NCI-H2227 treated with DMSO at 0.1 percent for 48 hours (cell line): ENCODE measurements at places on chromosomes 3 and 15.
A peak's percentile ranks its signal among the peaks of the same experiment; 100 is the strongest.

- DNase-seq, result no peak
Measured at GRCh38 chr3:14133876-14134275, 9.0 kb downstream of the TMEM43 start.

DNA sequence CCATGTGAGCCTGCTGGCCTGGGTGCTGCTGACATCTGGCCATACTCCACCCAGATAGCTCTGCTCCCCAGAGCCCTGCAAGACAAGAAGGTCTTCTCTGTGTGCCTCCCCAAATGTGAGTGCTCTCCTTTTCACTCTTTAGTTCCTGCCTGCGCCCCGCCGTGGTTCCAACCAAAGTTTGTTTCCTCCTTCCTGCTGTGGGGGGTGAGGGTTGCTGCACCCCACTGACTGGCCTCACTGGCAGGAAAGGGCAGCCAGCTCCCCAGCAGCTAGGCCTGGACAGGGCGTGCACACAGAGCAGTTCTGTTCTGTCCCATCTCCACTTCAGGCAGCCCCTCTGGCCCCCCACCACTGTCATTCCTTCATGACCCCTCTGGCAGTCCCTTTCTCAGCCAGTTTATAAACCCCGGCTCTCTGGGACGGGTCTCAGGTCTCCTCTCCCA lies 5.4 kb upstream of the CCDC174 start:
- DNase-seq, result no peak

DNA sequence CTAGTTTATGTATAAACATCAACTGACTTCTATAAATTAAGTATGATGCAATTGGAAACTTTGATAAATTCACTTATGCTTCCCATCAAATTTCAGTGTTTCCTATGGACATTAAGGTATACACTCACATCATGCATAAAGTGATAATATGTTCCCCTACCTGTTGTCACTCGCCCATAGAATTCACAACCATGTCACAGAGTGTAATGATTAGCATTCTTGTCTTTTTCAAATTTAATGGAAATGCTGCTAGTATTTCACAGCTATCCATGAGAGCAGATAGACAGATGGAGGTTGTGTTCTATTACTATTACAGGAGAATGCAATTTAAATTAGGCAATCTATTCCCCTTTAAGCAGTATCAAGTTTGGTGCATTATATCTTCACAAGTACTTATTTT lies 984 bp downstream of the PLSCR4 start:
- DNase-seq, result no peak

DNA sequence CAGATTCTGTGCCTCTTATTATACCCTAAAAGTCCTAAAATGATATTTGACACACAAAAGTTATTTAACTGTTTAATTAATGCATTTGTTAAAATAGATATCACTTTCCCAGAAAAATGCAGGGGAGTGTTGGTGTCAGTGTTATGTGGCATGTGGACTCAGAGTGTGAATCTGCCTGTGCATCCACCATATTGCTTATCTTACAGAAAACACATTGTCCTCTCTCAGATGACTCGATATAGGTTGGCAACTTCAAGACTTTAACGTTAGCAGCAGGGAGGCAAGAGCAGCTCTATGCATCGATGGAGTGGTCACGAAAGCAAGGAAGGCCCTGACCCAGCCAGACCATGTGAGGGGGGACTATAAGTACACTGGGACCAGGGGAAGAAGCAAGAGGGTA lies 165.4 kb upstream of the DCBLD2 start:
- no peak for DNase-seq

GRCh38 chr3:16419640-16420241 lies 93.8 kb downstream of the RFTN1 start:
- no peak for DNase-seq

- no peak for DNase-seq
Measured at GRCh38 chr15:87672309-87673288, 583.9 kb downstream of the NTRK3 start.

- no peak for DNase-seq
Measured at GRCh38 chr15:23420806-23421575, 26.1 kb downstream of the GOLGA6L2 start.

DNA sequence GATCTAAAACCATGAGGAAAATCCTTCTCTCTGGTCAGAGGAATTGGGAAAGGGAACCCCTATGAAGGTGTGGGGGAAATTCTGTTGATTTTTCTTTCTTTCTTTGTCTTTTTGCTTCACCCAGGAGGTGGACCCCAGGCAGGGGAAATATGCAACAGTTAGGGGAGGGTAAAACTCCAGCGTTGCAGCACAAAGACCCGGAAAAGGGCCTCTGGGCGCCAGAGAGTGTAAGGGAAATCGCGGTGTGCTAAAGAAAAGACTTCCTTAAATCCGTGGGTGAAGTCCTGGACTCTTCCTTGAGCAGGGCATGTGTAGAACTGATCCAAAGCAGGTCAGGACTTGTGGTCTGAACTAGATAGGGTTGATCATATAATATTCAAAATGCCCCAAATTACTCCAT lies 11.1 kb upstream of the TBC1D21 start:
- DNase-seq, result no peak

DNA sequence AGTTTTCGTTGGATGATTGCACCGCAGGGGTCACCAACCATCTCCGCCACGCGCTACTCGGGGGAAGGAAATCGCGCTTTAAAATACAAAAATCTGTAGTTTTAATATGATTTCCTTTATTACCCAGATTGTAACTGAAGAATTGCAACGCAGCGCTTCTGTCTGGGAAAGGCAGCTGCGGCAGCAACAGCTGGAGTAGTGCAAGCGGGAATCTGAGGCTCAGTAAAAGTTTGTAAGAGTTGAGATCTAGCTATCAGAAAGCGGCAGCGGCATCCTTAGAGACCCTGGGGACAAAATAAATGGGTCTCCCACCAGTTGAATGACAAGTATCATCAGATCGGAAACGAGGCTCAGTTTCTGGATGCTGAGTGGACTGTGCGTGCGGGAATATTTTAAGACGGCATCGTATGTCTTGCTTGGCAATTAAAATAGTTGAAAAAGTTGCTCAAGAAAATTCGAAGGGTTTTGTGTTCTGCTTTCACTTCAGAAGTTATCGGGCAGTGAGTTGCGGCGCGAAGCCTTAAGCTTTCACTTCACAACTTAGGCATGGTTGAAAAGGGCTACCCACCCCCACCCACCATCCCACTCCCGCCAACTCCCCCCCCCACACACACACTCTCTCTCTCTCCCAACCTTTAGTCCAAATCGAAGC lies 2.7 kb downstream of the MECOM start:
- DNase-seq, result no peak

DNA sequence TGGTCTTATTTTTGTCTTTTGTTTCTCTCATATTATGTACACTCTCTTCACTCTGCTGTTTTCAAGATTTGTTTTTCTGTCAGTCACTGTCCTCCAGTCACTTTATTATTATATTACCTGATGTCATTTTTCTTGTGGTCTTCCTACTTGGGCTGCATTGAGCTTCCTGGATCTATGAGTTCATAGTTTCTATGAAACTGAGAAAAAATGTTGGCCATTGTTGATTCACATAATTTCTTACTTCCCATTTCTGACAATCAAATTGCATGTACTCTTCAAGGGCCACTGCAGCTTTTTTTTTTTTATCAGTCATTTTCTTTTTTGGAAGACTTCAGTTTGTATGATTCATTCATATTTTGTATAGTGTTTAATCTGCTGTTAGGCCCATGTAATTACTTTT lies 1180.6 kb upstream of the GBE1 start:
- no peak for DNase-seq

GRCh38 chr3:132978464-132978863 lies 59.7 kb upstream of the TMEM108 start:
- DNase-seq, result no peak

DNA sequence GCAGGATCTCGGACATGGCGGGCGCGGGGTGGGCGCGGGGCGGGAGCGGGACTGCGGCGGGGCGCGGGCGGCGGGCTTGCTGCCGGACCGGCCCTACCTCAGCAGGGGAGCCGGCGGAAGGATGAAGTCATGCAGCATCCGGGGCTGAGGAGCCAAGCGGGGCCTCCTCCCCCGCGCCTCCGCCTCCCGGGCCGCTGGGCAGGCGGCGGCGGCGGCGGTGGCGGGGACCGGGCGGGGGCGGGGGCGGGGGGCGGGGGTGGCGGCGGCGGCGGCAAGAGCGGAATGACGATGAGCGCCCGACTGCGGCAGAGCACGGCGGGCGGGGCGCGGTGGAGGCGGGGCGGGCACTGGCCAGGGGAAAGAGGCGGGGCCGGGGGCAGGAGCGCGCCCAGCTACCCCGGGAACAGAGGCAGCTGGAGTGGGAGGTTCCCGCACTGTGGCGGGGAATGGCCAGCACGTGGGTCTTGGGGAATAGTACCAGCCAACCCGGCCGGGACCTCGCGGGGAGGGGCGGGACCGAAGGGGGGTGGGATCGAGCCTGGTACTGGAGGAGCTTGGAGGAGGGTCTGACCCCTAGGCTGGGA lies at the start of gene CAMK2N2:
TSS of gene CAMK2N2 (minus strand) at position 284 of the 584 bp plus-strand sequence. CDS start at position 16, 268 bp downstream.
- DNase-seq, result peak; percentile 89

- no peak for DNase-seq
Measured at GRCh38 chr15:30043211-30043655, 39.5 kb upstream of the GOLGA8J start.

GRCh38 chr3:38374221-38374620 lies 27.6 kb downstream of the XYLB start:
- no peak for DNase-seq

DNA sequence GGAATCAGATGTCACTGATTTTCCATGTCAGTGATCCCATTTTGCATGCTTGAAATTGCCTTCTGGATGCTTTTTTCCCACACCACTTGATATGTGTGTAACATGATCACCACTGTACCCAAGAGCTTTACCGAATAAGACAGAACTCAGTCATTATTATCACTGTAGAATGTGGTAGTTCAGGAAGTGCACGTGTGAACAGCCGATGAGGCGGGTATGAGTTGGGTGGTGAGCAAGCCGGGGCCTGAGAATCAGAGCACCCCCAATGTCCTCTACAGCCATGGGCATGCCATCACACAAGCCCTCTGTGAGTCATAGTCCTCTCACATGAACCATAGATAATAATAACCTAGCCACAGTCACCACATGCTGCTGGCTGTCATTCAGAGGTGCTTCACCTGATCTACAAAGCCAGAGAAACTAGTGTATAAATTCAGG lies 470.8 kb downstream of the SOX2 start:
- DNase-seq, result no peak

GRCh38 chr3:111215481-111215880 lies 143.9 kb downstream of the NECTIN3 start:
- no peak for DNase-seq

DNA sequence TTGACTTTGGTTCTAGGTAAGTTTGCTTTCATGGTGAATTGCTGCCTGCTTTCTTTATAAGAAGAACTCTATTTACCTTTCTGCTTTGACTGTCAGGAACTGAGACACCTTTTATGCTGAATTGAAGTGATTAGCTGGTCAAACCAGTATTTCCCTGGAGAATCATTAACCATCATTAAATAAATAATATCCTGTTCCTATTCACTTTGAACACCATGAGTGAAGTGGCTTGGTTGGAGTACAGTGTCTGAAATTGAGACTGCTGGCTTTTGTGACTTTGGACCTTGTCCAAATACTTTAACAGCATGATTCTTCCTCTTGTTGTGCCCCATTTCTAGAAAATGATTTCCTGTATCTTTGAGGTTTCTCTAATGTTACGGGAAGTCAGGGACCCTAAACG lies 5.6 kb upstream of the TMEM62 start:
- DNase-seq, result no peak

GRCh38 chr3:55147856-55148720 lies 220.2 kb upstream of the LRTM1 start:
- no peak for DNase-seq

- DNase-seq, result no peak
Measured at GRCh38 chr3:127105587-127105986, 87.3 kb upstream of the PRR23E start.

DNA sequence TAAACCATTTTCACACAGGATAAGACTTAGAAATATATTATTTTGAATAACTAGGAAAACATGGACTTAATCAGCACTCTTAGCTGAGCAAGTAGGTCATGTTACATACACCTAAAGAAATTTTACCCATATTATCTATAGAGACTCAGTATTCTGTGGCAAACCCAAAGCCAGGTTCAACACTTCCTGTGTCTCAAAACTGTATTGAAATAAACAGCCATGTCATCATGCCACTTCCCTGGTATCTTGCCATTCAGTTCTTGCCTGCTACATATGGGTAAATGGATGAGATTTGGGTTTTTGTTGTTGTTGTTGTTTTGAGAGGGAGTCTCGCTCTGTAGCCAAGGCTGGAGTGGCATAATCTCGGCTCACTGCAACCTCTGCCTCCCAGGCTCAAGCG lies 141.5 kb upstream of the PLXND1 start:
- no peak for DNase-seq

GRCh38 chr15:51619331-51620035 lies 3.1 kb downstream of the DMXL2 start:
- no peak for DNase-seq

GRCh38 chr15:43199945-43200488 lies 14.8 kb downstream of the CCNDBP1 start:
- no peak for DNase-seq

- DNase-seq, result no peak
Measured at GRCh38 chr3:123081718-123082369, 15.0 kb downstream of the PDIA5 start.

DNA sequence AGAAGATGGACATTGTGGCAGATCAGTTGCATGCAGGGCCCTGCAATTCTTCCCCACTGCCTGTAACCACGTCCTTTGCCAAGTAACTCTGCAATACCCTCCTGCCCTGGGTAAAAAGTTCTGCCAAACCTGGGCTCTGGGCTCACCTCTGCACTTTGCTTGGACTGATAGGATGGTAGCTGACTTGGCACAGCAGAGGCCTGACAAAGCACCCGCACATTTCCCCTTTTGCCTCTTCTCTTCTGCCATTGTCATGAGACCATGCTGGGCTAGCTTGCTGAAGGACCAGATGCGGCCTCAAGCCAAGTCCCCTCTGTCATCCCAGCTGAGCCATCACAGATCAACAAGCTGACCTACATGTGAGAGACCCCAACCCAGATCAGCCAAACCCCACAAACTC lies 122.4 kb downstream of the SMAD6 start:
- no peak for DNase-seq
